RPMI8226 (cell line): ENCODE measurements at places on chromosomes 3 and 15.
A peak's percentile ranks its signal among the peaks of the same experiment; 100 is the strongest.

DNA sequence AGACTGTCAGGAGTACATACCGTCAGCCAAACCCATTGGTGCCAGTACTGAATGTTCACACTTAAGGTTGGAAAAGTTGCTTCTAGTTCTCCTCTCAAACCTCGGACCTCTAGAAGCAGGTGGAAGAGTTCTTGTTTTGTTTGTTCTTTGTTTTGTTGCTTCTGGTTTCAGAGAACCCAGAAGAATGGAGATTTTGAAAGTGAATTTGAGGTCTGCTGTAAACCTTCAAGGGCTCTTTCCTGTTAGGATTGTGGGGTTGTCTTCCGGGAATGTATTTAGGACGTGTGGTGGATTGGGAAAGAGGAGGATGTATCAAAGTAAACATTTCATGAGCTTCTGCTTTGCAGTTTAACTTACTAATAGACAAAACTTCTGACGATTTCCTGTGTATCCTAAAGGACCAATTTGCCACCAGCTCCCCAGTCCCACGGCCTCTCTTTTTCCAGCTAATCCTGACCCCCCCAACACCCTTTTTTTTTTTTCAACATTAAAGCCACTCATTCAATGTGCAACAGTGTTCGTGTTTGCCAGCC is 50.3 kb downstream of the FILIP1L start:
- no peak for DNase-seq

- DNase-seq = no peak
Observed at GRCh38 chr3:191350396-191351090, 20.2 kb upstream of the UTS2B start.

GRCh38 chr3:126959921-126960603 is 22.9 kb upstream of the PLXNA1 start:
- no peak for DNase-seq

- DNase-seq = no peak
Observed at GRCh38 chr3:83873550-83873949, 1085.2 kb upstream of the CADM2 start.

DNA sequence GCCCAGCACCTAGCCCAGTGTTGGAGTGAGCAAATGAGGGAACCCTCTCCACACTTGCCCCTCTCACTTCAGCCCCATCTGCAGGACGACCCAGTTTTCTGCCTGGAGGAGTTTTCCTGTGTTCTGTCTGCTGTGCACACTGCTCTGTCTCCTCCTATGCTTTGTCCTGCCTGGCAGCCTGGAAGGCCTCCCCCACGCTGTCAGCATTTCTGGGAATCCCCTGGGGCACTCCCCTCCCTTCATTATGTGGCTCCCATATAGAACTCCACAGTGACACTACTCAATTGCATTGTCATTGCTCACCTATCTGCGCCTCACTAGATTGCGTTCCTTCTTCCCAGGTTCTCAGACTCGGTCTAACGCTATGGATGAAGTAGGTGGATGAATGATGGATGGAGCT is 13.9 kb downstream of the CLSTN2 start:
- DNase-seq = no peak

DNA sequence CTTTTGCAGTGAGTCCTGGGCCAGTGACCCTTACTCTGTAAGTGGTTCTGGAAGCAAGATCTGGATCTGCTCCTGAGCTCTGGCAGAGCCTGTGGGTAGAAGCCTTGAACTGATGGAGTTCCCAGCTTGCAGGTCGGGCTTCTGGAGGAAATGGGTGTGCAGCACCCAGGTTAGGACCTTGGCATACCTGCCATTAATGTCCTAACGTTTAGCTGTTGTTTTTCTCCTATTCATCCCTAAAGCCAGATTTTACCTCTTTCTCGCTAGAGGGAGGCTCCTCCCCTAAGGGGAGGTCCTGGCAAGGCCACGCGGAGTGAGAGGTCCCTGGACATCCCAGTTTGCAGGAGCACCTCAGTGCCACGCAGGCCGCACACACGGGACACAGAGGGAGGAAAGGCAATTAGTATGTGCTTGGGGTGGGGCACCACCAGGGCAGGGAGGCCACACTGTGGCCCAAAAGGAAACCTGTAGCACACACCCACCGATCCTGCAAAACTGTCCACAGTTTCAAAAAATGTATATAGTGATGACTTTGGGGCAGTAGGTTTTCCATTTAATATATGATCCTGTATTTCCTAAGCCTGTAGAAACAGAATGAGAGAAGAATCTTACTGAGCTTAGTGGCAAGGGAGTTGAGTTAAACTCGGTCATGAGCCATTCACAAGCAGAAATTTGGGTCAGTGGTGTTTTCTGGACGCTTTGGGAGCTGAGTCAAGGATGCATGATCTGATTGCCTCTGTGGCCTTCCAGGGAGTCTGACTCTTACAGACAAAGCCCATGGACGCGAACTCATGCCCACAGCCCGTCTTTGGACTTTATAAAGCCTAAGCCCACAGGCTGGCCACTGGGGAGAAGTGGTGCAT is 148.7 kb downstream of the LRRK1 start:
- no peak for DNase-seq

GRCh38 chr15:96207377-96208006 is 123.0 kb upstream of the NR2F2 start:
- no peak for DNase-seq

DNA sequence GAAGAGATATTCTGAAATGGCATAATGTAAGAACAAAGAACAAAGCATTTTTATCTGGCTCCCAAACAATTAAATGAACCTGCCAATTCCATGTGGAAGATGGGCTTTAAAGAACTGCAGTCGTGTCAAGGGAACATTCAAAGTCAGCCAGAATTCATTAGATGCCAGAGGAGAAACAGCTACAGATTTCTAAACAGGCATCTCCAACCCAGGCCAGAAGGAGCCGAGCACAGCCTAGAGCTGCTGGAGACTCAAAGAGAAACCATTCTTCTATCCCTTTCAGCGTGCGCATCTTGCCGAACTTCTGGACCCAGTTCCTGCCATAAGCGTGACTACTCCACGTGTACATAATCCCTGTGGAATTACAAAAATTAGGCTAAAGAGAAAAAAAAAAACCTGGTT is 60.4 kb downstream of the MB21D2 start:
- DNase-seq = no peak

- no peak for DNase-seq
Observed at GRCh38 chr3:170076715-170077238, 39.0 kb downstream of the GPR160 start.

- no peak for DNase-seq
Observed at GRCh38 chr15:37873336-37873735, 61.1 kb upstream of the TMCO5A start.

DNA sequence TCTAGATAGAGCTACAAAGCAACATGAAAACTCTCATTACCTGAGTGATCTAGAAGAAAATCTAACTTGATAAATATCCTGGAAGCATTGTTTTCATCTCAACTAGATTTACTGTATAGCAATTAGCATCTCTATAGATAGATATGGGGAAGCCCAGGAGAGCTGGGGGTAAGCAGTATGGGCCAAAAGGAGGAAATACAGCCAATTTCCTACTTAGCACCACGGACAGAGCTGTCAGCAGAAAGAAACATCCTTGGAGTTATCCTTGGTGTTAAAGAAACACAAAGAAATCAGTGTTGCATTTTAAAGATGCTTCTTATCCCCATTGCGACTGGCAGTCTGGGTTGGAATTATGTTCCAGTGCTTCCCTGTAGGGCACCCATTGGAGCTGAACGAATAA is 126.2 kb downstream of the TIGIT start:
- no peak for DNase-seq

GRCh38 chr3:174295306-174296092 is 563.6 kb upstream of the NAALADL2 start:
- no peak for DNase-seq

DNA sequence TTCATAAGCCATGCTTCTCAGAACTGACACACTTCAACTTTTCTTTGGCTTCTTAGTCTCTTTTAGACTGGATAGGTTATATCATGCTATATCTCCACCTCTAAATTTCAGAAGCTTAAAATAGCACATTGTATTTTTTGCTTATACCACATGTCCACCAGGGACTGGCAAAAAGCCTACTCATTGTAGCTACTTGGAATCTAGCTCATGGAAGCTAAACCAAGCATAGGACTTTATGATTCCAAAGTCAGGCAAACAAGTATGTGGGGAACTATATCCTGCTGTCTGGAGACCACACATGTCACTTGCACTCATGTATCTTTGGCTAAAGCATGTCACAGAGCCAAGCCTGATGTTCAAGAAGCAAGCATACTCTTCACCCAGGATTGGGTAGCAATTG is 245.0 kb upstream of the RASGRP1 start:
- DNase-seq = no peak

- no peak for DNase-seq
Observed at GRCh38 chr3:42838571-42838970, 29.3 kb downstream of the ACKR2 start.

DNA sequence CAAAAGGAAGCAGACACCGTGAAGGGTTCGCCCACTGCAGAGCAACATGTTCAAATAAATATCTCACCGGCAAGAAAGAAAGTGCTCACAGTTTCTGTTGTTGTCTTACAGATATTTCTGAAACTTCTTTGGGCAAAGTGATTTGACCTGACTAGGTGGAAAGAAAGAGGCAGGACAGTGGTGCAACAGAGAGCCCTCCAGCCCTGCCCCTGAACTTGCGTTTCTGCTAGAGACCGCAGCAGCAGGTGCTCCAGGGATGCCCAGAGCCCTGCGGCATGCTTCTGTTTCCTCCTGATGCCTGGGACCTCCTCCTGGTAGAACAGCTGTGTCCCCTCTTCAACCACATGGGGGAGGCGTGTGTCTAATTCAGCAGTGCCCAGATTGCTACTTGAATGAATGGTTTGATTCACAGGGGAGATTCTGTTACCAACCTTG is 123.4 kb downstream of the ATP10A start:
- peak; percentile 92 for DNase-seq

DNA sequence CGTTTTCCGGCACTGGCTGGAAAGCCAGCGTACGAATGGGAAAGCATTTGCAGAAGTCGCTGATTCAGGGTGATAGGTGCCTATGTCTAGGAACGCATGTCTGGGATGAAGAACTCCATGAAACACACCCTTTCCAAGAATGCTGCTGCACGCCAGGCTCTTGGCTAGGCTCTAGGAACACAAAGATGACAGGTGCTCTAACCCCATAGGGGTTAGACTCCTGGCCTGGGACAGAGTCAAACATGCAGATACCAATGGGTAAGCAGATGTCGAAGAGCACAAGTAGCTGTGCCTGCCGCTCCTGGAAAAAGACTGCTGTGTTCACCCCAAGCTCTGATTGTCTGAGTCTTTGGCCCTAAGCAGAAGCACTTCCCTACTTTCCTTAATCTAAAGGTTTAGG is 180.9 kb upstream of the UBE3A start:
- DNase-seq = no peak

DNA sequence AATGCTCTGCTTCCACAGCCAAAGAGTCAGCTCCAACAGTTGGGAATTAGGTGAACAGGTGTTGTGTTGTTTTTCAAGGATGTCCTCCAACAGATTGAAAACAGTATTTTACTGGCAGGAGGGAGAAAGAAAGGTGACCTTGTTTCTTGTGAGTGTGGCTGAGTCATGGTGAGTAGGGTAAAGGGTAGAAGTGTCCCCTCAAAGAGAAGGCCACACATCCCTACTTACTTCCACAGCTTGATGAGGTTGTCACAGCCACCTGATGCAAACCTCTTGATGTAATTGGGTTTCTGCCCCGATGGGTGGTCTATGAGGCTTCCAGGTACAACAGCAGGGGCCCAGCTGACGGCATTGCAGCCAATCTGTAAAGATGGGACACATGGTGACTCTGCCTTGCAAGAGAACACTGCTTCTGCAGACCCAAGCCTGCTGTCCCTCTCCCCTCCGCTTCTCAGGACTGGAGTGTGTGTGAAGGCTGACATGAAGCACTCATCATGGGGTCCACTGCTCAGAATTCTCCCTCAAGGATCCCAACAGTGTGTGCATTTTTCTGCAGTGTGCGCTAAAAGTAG is 12.7 kb upstream of the GHRL start:
- no peak for DNase-seq

GRCh38 chr3:129973853-129974563 is 512 bp upstream of the TRH start:
- DNase-seq = no peak

DNA sequence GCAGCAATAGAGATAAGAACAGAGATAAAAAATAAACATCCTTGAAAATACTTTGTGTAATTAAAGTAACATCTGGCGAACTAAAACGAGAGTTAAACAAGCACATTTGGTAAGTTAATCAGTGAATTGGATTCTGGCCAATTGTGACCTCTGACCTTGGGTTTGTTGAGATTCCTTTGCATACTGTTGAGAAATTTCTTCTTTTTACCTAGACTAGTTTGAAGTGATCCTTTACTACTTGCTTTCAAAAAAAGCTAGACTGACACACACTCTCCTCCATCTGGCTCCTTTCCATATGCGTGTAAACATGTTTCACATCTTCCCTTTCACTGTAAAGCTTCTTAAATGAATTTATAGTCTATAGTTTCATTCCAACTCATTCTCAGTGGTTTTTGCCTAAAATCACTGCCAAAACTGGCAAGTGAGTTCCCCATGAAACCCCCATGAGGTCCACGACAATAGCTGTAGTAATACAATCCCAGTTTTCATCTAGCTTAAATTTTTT is 17.3 kb upstream of the GBE1 start:
- DNase-seq = peak; percentile 38
